A549 treated with AZD2906 at 1 μM for 4 hours (cell line): ENCODE measurements at places on chromosomes 1 and 21. TPM values are rescaled to one million over a fixed set of nuclear protein-coding genes. Genes with fewer than 3 reads are reported as not detected.

Gene CAPN8
- total RNA-seq, result 1.00 to 1.9 TPM (median 1.3 TPM) in 5 replicates

Gene CD52
- total RNA-seq, result not detected in 5 replicates

Gene KCNJ9
- total RNA-seq, result not detected in 5 replicates

Gene TTLL10
- total RNA-seq, result not detected in 5 replicates

Gene PROK1
- total RNA-seq, result not detected in 5 replicates
